ENCODE measurements at places on chromosomes 1 and 21.

DNA sequence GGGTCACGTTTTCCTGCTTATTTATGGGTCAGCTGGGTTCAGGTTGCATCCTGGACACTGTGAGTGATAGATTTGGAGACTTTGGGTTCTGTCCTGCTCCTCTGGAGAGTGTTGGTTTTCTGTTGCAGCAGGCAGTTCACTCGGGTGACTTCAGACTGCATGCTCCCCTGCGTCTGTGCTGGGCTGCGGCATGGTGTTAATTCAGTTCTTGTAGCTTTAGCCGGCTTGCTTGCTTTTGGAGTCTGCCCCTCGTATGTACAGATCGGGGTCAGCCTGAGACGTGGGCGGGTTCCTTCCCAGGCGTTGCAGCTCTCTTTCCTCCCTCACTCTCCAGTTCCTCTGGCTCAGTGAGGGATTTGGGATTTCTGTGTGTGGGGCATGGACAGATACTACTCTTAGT is 38.0 kb downstream of the PCNT start:
- no peak for DNase-seq

DNA sequence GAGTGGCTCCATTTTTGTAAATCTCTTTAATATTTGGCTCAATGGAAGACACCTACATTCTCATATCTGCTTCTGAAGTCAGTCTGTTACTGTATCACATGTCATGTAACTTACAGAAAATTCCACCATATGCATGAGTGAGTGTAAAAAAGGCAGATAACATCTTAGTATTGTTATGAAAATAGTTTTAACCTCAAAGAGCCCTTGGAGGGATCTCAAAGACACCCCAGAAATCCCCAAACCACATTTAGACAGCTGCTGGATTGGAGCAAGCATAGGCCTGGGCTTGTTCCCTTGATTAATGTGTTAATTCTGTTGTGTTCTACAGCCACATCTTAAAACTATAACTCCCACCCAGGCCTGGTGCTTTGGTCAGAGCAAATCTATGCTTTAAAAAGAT is 16.9 kb downstream of the MACO1 start:
- DNase-seq: no peak

- peak; percentile 26 for DNase-seq
These were observed 65.7 kb downstream of the DISP1 start for GRCh38 chr1:222880587-222880986.

- peak; percentile 42 for DNase-seq
These were observed 12.5 kb upstream of the SPSB1 start for GRCh38 chr1:9280015-9280860.

DNA sequence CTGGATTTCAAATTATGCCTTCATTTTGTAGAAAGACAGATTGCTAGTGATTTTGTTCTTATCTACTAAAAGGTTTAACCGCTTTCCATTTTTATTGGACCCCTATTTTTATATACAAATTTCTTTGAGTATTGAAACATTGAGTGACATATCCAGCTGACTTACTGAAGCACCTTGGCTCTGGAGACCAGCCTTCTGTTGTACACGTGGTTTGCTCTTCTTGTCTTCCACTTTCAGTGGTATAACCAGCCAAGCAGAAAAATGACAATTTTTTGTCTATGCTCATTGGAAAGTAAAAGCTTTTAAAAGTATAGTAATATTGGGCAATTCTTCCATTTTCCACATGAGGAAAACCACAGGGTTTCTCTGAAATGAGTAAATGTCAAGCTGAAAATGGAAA is 4.4 kb downstream of the F13B start:
- DNase-seq: no peak

- DNase-seq: no peak
These were observed 40.5 kb upstream of the PAXBP1 start for GRCh38 chr21:32812035-32812434.

DNA sequence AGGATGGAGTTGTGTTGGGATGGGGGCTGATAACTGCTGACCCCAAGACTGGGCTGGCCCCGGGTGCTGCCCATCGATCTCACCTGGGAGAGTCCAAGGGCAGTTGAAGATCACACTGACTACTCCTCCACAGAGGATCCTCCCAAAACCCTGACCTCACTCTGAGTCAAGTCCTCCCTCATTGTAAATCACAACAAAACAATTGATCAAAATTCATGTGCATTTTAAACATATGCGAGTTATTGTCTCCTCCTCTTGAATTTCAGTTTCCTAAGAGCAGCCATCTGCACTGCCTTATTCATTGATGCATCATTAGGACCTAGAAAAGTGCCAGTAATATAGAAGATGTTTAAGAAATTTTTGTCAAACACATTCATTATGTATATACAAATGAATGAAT is 273.6 kb downstream of the C1orf94 start:
- no peak for DNase-seq

GRCh38 chr1:61708953-61709907 is 15.7 kb downstream of the TM2D1 start:
- no peak for DNase-seq

DNA sequence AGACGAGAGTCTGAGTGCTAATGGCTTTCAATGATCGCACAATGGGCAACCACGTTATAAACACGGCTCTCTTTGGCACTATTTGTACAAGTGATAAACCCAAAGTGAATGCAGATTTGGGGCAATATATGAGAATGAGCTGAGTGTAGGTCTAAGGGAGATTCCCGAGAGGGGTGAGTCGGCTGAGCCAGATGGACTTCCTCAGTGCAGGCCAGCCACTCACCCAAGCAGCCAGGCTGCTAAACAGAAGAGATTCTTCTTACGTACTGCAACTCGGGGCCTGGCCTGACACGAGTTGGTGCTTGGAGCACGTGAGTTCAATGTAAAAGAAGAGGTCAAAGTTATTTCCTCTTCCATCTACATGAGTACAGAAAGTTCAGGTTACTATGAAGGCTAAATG is 6.2 kb upstream of the MIXL1 start:
- no peak for DNase-seq

DNA sequence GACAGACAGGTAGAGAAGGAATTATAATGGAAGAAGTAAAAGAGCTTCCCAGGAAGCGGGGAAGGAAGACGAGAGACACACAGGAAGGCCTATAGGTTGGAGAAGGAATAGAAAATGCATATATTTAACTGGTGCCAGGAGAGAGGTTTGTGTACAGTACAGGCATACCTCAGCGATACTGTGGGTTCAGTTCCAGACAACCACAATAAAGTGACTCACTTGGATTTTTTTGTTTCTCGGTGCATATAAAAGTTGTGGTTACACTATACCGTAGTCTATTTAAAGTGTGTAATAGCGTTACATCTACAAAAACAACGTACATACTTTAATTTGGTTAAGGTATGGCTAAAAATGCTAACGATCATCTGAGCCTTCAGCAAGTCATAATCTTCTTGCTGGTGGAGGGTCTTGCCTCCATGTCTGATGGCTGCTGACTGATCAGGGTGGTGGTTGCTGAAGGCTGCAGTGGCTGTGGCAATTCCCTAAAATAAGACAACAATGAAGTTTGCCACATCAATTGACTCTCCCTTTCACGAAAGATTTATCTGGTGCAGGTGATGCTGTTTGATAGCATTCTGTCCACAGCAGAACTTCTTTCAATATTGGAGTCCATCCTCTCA is 16.0 kb downstream of the YARS1 start:
- DNase-seq: peak; percentile 82

- no peak for DNase-seq
These were observed 121.9 kb downstream of the ATG4C start for GRCh38 chr1:62905872-62906271.

GRCh38 chr1:212630158-212630900 is 21.8 kb downstream of the ATF3 start:
- DNase-seq: peak; percentile 70

GRCh38 chr1:231147896-231148295 is 14.0 kb upstream of the TRIM67 start:
- no peak for DNase-seq

GRCh38 chr1:97654876-97655585 is 265.8 kb downstream of the DPYD start:
- DNase-seq: no peak

DNA sequence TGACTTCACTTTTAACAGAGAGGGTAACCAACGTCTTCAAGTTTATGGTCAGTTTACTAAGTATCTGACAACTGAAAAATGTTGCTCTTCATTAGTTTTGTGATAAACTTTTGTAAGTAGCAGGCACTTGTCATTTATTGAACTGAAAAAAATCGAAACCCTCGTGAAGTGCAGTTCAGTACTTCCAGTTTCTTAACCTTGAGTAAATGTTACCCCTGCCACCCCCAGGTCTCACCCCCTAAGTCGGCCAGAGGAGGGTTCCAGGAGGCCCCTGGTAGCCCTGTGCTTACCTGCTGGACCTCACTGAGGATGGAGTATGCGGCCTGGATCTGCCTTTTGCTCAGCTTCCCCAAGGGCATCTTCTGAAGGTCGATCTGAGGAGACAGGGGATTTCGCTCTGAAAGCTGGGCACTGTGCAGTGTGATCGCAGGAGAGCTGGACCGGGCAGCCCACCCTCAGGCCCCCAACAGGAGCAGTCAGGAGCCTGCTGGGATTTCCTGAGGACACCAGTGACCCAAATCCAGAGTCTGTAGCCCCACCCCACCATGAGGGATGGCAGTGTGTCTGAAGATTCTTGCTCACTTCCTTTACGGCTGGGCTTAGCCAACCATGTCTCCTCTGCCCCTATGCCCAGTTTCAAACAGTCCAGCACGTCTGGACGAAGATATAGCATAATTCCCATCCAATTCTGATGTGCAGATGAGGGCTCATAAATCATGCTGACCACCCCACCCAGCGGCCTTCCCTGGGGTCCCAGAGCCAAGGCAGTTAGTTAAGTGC is 37.6 kb downstream of the PARP1 start:
- DNase-seq: no peak

DNA sequence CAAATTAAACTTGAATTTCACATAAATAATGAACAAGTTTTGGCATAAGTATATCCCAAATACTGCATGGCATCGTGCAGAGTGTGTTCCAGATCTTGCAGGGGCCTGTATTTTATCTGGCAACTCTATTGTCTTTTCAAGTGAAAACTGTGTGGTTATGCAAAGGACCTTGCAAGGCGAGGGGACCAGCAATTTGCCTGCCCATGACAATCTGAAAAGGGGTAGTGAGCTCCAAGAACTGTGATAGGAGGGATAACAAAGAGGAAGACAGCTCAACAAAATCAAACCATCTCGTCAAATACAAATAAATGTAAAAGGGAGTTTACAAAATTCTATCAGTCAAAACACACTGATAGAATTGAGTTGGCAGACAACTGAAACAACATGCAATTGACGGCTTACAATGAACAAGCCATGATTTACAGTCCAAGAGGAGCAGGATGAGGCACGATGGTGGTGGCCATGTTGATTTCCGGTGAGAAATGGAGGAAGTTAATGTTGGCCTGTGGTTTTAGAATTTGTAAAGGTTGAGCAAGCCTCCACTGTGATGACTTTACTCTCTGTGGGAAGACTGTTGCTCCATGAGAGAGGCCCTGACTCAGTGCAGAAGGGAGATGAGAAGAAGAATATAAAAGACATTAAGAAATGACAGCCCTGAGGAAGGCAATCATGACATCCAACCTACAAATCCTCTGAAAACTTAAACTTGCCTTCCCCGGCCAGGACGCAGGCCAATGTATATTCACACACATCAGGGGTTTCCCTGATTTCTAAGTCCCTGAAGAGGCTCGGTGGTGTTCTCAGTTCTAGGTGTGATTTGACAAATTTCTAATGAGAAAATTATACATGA is 132.2 kb downstream of the ADSS2 start:
- peak; percentile 67 for DNase-seq

GRCh38 chr1:34532113-34532512 is 222.7 kb upstream of the GJB5 start:
- DNase-seq: no peak

DNA sequence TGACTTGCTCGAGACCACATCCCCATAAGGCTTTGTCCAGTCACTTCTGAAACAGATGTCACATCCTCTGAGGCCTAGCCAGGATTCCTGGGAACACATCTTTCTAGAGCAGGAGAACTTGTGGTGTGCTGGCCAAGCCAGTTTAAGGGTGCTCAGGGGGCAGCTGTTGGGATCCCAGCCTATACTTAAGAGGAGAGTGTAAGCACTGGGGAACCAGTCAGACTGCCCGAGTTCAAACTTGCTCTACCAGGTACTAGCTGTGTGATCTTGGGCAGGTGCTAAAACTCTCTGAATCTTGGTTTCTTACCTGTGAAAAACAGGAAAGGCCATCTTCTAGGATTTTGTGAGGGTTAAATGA is 15.6 kb upstream of the LY9 start:
- no peak for DNase-seq

DNA sequence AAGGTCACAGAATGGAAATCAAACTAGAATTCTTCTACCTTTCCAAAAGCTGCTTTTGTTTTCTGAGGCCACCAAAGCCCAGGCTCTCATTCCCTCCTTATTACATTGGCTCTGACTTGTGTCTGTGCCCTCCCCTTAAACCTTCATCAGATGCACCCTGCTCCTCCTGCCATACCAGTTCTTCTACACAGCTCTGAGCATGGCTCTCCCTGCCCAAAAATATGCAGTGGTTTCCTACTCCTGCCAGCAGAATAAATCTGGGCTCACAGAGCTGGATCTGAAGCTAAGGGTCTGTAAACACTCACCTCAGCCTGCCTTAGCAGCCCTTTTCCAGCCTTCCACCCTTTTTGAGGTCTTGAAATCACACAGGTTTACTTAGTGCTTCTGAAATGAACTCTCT is 55.0 kb downstream of the TTC3 start:
- no peak for DNase-seq

DNA sequence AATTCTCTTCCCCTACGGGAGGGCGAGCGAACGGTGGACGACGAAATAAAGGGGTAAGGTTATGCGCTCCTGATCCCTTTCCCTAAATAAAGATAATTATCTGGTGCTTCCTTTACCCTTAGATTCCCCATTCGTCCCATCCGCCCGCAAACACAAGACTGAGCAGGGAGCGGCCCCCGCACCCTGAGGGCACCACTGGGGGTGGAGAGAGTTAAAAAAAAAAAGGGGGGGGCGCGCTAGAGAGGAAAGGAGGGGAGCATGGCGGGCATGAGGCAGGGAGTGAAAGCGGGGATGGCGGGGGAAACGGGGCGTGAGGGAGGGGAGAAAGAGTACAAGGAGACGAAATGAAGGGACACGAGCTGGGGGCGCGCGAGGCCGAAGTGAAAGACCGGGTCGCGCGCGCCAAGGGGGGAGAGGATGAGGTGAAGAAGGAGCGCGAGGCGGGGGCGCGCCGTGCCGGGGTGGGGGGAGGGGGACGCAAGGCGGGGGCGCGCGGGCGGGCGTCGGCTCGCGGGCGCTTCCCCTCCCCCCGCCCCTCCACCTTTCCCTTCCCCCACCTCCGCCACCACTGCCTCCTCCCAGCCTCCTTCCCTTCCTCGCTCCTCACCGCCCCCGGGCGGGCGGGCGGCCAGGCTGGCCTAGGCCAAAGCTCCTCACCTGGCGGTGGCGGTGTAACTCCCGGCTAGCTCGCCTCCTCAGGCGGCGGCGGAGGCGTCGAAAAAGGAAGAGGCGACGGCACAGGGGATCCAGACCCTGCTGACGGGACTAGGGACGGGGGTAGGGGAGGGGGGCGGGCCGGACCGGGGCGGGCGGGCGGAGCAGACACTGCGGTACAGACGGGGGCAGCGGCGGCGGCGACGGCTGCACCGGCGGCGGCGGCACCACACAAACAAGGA is 448 bp downstream of the GATAD2B start:
- no peak for DNase-seq

DNA sequence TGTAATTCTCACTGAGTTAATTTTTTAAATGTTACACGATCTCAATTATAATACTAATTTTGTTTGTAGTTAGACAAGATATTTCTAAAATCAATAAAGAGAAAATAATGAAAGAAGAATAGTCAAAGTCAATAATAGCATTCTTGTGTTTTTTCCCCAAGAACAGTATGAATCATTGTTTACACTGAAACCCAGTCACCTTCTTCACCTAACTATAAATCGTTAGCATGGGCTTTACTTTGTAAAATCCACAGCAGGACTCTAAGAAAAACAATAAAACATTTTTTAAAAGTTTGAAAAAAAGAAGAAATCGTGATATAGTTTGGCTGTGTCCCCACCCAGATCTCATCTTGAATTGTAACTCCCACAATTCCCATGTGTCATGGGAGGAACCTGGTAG is 234.6 kb upstream of the LYPLAL1 start:
- no peak for DNase-seq
